Effector CD8-positive, alpha-beta T cell (primary cell): ENCODE measurements at places on chromosomes 7 and 10.

- no peak for DNase-seq
Measured at GRCh38 chr7:80705130-80705781, 66.8 kb downstream of the CD36 start.

- DNase-seq: no peak
Measured at GRCh38 chr7:88432301-88432700, 125.6 kb upstream of the STEAP4 start.

- DNase-seq: no peak
Measured at GRCh38 chr10:129942936-129943715, 20.9 kb downstream of the EBF3 start.

GRCh38 chr7:92955081-92955480, 118.7 kb upstream of the CDK6 start:
- no peak for DNase-seq

DNA sequence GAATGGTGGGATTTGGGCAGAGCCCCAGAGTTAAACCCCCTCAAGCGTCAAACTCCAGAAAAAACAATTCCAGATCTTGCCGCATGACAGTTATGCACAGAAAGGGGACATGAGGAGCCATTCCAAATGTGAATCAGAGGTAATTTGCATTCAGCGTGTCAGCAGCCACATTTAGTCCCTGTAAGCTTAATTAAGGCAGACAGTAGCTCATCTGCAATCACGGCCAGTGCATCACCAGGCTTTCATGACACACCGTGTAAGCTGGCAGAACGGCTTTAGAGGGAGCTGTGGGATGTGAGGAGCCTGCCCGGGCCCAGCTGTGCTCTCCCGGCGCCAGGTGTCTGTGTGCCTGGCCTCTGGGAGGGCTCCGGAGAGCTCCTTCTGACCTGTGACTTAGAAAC, 18.7 kb upstream of the PRKAG2 start:
- DNase-seq: no peak

GRCh38 chr10:34029455-34029854, 695.0 kb upstream of the NRP1 start:
- no peak for DNase-seq

GRCh38 chr7:15305002-15305600, 256.7 kb downstream of the AGMO start:
- no peak for DNase-seq

DNA sequence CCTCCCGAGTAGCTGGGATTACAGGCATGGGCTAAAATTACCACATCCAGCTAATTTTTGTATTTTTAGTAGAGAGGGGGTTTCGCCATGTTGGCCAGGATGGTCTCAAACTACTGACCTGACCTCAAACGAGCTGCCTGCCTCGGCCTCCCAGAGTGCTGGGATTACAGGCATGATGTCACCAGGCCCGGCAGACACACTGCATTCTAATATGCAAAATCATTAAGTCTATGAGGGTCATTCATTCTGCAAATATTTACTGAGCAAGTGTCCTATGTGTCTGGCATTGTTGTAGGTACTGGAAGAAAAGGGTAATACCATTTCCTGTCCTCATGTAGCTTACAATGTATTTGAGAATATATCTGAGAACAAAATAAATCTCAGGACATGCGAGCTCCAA, 2.7 kb downstream of the PUS7 start:
- DNase-seq: no peak

GRCh38 chr7:17130281-17131059, 168.0 kb upstream of the AHR start:
- no peak for DNase-seq

DNA sequence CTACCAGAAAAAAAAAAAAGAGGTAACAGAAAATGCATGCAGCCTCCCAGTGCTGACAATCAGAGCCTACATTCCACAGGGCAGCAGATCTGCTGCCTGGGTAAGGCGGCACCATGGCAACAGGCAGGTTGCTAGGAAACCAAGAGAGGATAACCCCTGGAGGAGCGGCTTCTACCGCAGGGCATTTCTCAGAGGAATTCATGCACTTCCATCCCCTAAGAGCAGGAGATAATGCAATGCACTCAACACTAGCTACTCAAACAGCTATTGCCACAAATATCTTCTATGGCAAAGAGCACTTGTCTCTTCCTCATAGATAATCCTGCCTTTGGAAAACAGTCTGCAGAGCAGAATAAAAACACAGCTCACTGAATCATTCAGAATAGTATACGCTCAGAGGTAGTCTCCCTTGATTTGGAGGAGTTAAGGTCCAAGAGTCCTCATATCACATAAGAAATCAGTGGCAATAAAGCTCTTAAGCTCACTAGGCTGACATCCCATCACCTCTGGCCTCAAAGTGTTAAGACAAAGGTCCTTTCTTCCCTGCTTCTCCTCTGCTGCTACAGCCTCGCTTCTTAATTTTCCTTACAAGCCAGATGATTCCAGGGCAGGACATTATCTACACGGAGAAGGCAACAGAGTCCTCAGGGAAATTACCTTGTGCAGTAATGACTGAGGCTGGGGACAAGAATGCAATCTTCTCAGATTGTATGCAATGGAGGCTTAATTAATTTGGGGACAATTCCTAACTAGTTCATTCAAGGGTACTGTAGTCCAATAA, 10.7 kb downstream of the PSAP start:
- DNase-seq: no peak

GRCh38 chr10:55801353-55801661, 559.8 kb downstream of the ZWINT start:
- no peak for DNase-seq

- DNase-seq: no peak
Measured at GRCh38 chr7:104982308-104983075, 31.5 kb upstream of the KMT2E start.

- no peak for DNase-seq
Measured at GRCh38 chr10:86967481-86967941, 771 bp upstream of the ADIRF start.

DNA sequence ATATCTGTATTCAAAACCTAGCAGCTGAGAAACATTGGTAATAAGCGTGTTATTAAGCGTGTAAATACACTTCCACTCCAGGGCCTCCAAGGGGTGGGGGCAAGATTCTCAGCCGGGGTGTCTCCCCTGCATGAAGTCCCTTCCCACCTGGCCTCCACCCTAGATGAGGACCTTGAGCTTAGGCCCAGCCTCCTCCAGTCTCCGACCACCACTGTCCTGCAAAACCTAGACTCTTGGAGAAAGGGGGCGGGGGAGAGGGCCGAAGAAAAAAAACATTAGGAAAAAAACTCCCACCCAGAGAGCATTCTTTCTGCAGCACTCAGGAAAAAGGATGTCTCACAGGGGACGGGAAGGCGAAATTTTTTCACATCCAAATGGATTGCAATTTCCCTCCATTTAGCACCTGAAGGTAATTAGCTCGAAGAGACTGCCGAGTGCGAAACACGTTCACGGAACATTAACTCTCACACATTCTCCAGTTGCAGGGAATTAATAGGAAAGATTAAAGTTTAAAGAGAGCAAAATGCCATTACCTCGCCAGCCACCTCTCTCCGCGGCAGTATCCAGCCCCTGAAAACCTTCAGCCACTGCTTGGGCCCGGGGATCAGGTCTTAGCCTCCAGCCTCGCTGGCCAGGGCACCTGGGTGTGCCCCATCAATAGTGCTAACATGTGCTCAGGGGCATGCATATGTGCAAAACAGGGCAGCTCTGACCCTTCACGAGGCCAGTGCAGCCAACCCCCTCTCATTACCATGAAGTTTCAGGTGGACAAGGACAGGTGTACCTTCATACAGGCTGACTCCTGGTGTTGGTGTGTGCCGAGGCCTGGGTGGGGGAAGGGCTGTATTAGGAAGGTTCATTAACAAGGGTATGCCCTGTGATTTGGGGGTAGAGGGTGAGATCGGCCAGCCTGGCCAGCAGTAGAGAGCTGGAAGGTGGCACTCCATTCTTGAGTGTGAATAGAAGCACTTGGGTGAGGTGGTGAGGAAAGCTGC, 77.2 kb downstream of the HIF1AN start:
- DNase-seq: no peak

DNA sequence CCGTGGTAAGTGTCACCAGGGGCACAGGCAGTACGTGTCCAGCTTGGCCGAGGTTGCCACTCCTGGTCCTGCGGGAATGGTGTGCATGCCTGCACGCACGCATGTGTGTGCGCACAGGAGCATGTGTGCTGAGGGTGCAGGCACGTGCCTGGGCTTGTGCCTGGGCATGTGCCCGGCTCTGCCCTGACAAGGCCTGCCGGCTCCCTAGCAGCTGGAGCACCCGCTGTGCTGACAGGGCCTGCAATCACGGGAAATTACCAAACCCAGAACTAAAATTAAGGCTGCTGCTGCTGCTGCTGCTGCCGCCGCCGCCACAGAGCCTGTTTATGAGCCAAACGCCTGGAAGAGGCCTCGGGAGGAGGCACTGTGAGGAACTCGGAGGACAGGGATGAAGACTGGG, 28.7 kb downstream of the GHRHR start:
- DNase-seq: no peak

- no peak for DNase-seq
Measured at GRCh38 chr10:113995201-113995600, 48.5 kb upstream of the ADRB1 start.

GRCh38 chr10:50512743-50513416, 110.9 kb downstream of the SGMS1 start:
- no peak for DNase-seq

DNA sequence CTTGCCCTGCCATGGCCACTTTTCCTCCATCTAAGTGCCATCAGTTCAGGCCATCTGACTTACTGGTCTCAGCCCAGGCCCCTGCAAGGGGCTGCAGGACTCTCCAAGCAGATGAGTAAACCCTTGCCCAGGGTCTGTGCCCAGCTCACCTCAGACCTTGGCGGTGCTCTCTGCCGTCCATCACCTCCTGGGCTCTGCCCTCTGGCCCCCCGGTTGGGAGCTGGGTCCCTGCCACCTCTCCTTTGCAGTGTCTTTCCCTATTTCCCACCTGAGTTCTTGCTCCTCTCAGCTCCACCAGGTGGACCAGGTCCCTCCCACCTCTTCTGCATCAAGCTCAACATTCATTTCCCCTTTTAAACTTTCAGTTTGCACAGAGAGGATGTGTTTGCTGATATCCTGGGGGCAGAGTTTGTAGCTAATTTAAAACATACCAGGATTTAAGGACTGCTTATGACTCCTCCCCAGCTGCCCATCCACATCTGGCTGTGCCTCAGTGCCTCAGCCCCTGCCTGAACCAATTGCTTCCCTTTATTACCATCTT, 135.5 kb downstream of the SLIT1 start:
- DNase-seq: no peak

- no peak for DNase-seq
Measured at GRCh38 chr10:68092512-68092911, 16.8 kb upstream of the MYPN start.

DNA sequence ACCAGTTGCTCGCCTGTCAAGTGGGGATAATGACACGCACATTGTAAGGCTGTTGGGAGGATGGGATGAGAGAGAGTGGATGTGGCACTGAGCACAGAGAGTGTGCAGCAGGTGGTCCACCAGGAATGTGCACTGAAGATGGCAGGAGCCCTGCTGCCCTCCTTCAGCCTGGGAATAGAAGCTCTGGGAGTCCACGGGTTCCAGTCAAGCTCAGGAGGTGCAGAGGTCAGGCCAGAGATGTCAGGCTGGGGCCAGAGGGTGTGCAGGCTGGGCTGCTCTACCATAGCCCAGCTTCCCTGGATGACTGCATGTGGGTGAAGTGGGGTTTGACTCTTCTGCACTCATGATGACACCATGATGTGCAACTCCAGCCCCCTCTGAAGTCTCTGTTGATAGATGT, 58.7 kb downstream of the C10orf120 start:
- DNase-seq: no peak

GRCh38 chr10:72449941-72450441, 95.3 kb upstream of the DNAJB12 start:
- DNase-seq: no peak

- DNase-seq: no peak
Measured at GRCh38 chr7:129370812-129371211, 63.4 kb upstream of the STRIP2 start.

GRCh38 chr7:114930107-114930661, 8.3 kb downstream of the MDFIC start:
- DNase-seq: no peak

DNA sequence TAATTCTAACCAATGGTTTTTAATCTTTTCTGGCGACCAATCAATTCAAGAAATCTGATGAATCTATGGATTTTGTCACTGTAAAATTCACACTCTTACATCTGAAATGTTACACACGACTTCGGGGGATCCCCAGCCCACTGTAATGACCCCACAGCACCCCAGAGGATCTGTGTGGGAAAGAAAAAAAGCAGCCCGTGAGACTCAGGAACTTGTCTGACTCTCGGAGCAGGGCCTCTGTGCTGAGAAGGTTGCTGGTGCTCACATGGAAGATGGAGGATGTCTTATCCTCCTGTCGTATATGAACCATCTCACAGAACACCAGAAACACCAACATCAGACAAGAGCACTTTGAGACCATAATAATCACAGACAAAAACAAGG, 228.4 kb upstream of the INHBA start:
- no peak for DNase-seq

DNA sequence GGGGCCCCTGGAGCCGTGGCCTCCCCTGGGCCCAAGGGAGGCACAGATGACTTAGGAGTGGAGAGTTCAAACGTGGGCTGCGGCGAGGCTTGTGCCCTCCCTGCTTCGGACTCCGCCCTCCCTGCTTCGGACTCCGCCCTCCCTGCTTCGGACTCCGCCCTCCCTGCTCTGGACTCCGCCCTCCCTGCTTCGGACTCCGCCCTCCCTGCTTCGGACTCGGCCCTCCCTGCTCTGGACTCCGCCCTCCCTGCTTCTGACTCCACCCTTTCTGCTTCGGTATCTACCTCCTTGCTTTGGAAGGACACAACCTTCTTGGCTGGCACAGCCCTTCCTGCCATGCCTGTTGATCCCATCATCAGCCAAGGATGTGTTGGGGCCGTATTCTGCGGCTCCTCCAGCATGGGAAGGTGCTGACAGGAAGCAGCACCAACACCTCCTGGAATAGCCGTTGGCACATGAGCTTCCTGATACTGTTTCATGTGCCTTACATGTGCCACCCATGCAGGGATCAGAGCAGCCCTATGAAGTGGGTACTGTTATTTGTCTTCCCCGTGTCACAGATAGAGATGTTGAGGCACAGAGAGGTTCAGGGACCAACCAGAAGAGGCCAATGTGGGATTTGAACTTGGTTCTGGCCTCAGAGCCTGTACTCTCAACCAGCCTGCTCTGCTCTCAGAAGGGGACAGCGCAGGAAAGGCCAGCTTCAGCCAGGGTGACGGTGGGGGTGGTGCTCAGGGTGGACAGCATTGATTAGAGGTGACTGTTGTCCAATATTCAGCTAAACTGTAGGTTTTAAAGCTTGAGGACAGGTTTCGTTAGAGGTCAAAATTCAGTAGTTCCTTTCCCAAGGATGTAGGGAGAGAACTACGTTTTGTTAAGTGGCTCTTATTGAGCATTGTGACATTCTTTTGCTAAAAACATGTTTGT, 114.5 kb downstream of the NKX6-2 start:
- no peak for DNase-seq

DNA sequence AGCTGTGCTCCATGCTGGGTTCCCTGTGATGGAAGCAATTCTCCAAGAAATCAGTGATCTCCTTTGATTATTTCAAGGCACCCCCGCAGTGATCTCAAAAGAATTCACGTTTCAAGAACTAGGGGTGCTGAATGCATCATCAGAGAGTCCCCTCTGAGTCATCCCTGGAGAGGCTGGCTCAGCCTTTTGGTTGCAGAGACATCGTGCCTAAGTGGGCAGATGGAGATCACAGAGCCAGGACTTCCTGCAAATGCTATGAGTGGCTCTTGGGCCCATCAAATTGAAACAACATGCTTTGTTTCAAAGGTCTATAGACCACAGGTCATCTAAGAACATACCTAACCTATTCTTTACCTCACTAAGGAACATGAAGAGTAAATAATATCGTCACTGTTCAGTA, 41.5 kb upstream of the PLEKHA1 start:
- DNase-seq: no peak
